ENCODE measurements at places on chromosomes 5 and 9.

DNA sequence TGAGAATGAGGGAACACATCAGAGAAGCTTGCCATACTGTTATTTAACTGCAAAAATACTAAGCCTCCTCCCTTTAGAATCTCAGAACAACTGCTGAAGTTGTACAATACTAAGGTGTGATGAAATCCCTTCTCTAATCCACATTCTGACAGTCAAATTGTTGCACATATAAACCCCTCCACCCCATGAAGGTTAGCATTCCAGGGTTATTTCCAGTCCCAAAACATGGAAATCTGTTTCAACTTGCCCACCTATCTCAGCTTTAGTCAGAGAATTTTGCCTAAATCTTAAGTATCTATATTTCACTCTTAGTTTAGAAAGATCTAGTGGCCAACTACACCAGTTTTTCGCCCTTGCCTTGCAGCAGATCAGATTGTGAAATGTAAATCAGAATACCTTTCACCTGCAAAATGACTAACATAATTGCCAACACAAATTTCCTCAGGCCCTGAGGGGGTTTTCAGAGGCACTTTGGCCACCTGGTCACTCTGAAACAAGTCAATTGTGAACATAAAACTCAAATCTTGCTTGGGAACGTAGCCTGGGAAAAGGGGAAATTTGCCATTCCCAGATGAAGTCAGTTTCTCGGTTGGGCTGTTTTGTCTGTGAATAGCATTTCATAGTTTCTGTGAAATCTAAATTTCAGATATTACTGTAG is 93.9 kb downstream of the EFNA5 start:
- no peak for DNase-seq

DNA sequence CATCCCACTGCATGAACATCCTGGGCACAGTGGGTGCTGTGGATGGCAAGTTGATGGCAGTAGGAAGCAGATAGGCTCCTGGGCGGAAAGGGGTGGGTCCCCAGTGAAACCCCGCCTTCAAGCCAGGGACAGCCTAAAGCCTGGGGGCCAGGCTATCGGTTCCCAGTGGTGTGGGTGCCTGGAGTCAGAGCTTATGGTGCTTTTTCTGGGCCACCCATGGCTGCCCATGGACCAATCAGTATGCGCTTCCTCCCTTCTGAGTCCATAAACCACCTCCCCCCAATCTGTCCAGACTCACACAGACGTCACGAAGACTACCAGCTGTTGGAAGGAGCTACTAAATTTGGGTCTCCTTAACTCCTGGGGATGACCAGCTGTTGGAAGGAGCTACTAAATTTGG is 17.5 kb upstream of the ECPAS start:
- no peak for DNase-seq

DNA sequence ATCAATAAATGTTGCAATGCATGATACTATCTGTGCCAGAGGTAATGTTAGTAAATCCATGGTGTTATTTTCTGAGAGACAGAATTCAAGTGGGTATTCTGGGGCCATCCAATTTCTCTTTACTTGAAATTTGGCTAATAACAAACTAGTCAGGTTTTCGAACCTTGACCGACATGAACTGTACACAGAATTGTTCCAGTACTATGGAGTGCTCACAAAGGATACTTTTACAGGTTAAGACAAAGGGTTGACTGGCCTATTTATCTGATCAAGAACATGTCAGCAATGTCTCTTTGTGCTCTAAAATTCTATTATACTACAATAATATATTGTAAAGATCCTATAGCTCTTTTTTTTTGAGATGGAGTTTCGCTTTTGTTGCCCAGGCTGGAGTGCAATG is 18.2 kb downstream of the MLANA start:
- DNase-seq, result no peak

DNA sequence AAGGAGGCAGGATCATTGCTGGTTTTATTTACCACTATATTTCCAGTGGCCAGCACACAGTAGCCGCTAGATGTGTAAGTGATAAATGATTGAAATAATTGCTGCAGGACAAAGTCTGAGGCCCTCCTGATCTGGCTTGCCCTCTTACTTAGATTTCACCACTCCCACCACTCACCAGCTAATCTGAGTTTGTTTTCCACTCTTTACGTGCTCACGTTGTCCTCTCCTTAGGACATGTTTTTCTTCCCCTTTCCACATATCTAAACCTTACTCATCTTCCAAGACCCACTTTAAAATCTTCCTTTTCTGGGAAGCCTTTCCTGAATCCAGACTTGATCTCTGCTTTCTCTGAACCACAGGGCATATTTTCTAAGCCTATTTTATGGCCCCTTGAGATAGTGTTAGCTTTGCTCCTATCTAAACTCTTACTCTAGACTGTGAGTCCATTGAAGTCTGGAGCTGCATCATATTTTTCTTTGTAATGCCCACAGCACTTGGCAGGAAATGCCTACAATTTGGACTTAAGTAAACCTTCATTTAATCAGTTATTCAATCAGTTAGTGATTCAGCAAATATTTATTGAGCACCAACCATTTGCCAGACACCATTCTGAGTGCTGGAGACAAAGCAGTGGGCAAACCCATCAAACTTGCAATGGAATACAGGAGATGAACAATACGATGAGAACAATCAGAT is 2.4 kb downstream of the TLR4 start:
- DNase-seq, result no peak

GRCh38 chr9:30800421-30800820 is 1584.0 kb upstream of the ACO1 start:
- DNase-seq, result no peak

DNA sequence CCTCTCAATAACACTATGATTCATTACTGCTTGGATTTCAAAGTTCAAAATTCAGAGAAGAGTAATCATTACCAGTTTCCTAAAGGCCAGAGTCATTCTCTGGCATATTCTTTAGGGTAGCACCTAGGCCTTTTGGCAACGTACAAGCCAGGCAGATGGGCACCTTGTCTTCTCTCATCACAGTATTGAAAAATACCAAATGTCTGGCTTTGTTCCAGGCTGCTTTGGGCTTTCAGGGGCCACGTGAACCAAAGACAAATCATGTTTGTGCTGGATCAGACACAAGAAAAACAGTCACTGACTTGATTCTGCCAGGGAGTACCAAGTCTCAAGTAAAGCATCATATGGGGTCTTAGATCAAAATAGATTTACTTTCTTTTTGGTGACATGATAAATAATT is 15.5 kb downstream of the MEGF9 start:
- DNase-seq, result no peak

- peak; percentile 18 for DNase-seq
Measured at GRCh38 chr5:161546470-161547301, at the start of gene GABRB2. Gene GABRB2, minus strand, starts transcription at chr5:161546725. Its CDS starts 82 bp downstream, at chr5:161546643.

DNA sequence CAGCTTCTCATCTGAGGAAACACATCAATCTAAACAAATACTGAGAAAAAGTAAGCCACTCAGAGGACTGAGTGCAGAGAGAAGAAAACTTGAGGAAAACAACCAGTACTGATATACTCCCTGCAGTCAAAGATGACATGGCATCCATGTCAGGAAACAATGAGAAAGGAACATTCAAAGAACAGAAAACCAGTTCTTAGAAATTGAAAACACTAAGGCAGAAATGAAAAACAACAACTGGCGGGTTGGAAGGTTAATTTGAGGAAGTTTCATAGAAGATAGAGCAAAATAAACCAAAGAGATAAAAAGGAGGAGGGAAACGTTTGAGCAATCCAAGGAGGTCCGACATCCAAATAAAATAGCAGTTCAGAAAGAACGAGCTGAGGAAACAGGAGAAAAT is 475.2 kb downstream of the HINT1 start:
- DNase-seq, result no peak

- DNase-seq, result no peak
Measured at GRCh38 chr5:73312872-73313510, 135.6 kb downstream of the FOXD1 start.

DNA sequence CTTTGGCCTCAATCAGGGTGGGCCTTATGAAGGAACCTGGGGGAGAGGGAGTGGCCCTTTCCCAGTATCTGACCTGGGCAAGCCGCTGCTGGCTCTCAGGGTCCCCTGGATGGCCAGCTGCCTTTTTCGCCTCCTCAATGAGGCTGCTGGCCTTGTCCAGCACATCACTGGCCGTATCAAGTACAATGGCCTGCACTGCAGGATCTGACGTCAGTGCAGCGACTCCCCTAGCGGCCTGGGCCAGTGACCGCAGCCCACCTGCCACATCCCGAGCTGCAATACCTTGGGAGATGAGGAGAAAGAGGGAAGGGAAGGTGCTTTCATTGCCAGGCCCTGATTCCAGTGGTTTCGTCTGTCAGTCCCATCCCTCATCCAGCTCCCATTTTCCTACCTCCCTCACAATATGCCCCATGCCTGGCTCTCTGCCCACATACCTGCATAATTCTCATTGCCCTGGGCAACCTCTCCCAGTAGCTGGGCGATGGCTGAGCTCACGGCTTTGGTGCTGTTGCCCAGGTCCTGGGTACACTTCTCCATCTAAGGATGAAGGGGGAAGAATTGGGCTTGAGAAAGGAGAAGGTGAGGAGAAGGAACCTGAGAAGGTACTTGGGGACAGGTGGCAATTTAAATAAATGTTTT is 19.1 kb downstream of the TLN1 start:
- no peak for DNase-seq

DNA sequence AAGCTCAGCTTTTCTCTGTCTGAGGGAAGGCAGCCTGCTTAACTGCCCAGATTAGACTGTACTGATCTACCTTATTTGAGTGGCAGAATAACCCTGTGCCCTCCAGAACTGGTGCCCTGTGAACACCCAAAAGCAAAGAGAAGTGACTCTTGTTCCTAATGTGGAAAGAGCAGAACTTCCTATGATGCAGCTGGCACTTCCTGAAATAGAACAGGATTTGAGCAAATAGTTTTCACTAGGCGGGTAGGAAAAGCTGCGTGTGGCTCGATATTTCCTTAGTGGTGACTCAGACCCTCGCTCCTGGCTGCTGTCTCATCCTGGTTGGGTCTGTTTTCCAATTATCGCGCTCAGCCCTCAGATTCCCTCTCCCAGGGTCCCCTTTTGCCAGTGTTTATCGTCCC is 89.9 kb downstream of the SH3TC2 start:
- no peak for DNase-seq

GRCh38 chr5:761854-762710 is 22.4 kb downstream of the ZDHHC11B start:
- no peak for DNase-seq

GRCh38 chr5:154513669-154514084 is 35.6 kb upstream of the HAND1 start:
- no peak for DNase-seq

GRCh38 chr9:135222881-135223760 is 135.7 kb downstream of the OLFM1 start:
- DNase-seq, result no peak

DNA sequence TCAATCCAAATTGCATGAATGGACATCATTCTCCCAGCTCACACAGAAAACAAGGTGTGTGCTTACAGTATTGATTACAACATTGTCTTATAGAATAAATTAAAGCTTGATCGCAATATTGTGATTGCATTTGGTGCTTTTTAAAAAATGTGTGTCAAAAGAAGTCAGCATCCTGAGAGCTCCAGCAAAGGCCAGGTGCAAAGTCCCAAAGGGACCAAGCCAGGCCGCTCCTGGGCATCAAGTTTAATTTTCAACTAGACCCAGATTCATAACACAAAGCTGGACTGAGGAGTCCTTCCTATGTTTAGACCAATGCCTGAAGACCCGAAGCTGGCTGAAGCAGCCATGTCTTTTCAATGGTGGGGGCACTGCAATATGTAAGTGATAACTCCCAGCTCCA is 295.6 kb downstream of the IRX2 start:
- no peak for DNase-seq

- no peak for DNase-seq
Measured at GRCh38 chr5:111215971-111216370, 8.2 kb upstream of the CAMK4 start.

DNA sequence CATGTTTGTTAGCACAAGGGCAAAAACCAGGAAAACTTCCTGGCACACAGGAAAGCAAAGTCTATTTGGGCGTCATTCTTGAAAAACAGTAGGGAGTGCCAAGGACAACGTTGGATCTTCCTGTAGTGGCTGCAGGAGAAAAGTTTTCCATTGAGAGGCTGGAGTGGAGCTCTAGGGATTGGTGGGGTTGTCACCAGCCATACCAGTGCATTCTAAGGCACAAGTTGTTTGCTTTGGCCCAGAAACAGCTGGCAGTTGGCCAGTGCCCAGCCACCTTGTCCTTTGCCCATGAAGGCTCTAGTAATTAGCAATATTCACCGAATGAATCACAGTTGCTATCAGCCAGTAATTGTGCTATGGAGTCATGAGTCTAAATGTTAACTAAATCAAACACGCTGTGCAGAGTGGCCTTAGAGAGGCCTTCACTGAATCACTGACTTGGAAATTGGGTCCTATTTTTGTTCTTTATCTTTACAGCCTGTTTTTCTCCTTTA is 26.4 kb downstream of the TNFSF15 start:
- no peak for DNase-seq

DNA sequence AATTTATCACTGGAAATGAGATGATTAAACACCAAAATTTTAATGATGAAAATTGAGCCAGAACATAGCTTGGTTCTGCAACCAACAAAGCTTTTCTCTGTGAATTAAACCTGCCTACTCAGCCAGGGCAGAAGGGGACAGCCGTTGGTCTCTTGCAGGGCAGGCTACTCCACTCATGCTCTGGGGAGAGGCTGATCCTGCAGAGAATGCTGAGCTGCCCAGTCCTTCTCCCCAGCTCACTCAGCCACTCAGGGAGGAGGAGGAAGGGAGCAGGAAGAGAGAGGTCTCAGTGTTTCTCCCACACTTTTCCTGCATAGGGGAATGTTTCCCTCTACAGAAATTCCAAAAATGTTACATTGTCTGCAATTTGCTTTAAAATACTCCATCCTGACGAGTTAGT is 40.4 kb upstream of the HMHB1 start:
- DNase-seq, result no peak

DNA sequence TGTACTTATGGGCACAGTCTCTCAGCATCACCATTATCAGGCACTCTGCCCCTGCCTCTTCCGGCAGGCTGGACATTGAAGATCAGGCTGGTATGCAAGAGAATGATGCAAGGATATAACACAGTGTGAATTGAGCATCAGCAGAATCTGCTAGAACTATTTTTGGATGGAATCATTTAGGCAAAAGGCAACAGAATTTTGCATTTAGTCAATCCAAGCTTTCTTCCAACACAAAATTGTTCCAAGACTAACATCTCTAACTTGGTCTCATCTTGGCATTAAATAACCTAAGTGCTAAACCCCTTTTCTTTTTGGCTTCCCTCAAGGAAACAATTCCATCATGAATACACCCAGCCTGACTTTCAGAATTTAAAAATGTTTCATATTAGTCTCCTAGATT is 339.9 kb downstream of the PRELID2 start:
- no peak for DNase-seq

DNA sequence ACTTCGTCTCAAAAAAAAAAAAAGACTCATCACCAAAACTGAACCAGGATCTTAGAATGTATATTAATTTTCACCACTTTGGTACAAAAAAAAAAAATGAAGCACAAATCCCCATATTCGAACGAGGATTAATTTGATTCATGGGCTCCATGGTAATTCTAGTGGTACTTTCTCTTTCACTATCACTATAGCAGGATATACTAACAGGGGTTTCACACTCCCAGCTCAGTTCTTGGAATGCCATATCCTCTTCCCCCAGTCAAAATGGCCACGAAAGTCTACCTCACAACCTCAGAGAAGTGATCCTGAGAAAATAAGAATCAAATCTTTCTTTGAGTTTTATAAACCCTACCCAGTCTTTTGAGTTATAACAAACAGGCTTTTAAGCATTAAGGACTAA is 235.7 kb downstream of the FBXL17 start:
- DNase-seq, result no peak

All from NCI-H1436 (cell line).